ENCODE measurements at places on chromosomes 5 and 9.

DNA sequence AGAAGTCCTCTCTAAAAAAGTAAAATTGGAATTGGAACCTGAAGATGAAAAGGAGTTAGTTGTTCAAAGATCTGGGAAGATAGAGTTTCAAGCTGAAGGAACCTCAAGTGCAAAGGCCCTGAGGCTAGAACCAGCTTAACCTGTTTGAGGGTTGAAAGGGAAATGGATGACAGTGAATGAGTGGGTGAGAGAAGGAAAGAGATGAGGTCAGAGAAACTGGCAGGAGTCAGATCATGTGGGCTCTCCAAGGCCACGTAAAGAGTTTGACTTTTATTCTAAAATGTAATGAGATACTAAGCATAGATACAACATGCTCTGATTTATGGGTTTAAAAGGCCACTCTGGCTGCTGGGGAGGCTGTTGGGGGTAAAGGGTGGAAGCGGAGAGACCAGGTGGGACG, 2.5 kb upstream of the RAD23B start:
- no peak for DNase-seq

DNA sequence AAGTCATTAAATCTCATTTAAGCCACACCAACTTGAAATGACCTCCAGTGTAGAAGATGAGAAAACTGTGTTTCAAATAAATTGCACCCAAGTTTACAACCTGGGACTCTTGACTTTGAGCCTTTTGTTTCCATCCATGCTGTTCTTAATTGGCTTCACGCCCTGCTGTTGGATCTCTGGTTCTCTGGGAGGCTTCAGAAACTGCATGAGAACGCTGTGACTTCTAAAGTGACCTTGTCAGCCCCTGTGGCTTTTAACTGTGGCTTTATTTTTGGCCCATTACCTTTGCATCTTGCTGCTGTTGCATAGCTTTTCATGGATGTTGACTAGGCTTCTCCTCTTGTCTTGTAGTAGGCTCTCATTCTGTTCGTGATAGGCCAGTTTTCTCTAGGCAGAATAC, 29.3 kb downstream of the TNFAIP8 start:
- DNase-seq = no peak

DNA sequence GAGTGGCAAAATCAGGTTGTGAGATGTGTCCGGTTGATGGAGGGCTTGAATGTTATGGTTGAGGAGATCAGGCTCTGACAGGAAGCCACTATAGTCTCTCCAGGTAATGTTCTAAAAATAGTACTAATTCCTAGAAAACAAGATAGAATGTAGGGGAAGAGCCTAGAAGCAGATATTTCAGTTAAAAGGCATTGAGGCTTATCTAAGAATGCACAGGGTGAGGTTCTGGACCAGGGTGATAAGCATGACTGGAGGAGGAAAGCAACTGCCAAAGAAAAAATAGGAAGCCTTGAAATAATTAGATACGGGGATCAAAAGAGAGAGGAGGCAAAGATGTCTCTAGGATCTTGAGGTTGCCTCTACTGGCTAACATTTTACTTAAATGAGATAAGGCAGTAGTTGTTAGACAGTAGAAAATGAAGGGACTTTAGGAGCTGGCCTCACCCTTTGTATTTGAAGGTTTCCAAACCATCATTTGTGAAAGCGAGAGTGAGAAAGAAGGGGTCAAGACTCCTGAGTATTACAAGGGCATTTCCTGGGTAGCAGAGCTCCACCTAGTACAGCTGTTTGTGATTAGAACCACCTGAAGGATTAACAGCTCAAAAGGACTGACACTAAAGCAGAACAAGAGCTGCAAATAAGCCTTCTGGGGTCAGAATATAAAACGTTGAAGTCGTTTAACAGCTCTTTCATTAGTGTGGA, 15.4 kb upstream of the ARL15 start:
- DNase-seq = no peak

GRCh38 chr5:63687854-63688516, 274.3 kb downstream of the HTR1A start:
- DNase-seq = no peak

GRCh38 chr5:10396552-10396951, 43.1 kb downstream of the MARCHF6 start:
- DNase-seq = no peak

- no peak for DNase-seq
These were observed 133.3 kb upstream of the PPP1R2B start for GRCh38 chr5:156716591-156717380.

DNA sequence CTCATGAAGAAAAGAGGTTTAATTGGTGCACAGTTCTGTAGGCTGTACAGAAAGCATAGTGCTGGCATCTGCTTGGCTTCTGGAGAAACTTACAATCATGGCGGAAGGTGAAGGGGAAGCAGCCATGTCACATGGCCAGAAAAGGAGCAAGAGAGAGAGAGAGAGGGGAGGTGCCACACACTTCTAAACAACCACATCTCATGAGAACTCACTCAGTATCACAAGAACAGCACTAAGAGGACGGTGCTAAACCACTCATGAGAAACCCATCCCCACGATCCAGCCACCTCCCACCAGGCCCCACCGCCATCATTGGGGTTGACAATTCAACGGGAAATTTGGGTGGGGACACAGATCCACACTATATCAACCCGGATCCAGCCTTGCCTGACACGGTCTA, 28.8 kb upstream of the IER5L start:
- DNase-seq = no peak

- no peak for DNase-seq
These were observed 91.8 kb downstream of the PDE6A start for GRCh38 chr5:149852641-149853330.

GRCh38 chr5:14062178-14062577, 81.0 kb upstream of the TRIO start:
- DNase-seq = no peak

- DNase-seq = no peak
These were observed 85.4 kb downstream of the HSD17B4 start for GRCh38 chr5:119537704-119538103.

Measured in activated CD4-positive, alpha-beta T cell treated with anti-CD3 and anti-CD28 coated beads for 1 hour (primary cell).